Pons (tissue), 1 donor: ENCODE measurements at places on chromosomes 7 and 10.

DNA sequence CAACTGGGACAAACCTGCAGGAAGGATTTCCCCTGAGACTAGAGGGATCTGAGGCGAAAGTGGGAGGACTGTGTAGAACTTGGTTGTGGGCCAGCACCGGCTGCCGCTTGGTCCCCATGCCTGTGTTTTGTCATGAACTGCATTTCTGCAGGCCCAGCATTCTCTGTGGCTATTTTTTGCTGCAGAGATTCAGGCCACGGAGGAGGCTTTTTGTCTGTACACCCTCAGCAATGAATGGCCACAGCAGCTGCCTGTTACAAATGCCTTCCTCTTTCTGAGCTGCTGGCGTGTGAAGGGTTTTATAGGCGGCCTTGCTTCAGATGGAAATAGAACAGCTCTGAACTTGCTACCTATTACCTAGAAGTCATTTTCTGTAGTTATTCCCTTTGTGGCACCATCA lies 164.4 kb downstream of the SH2D4B start:
- peak; percentile 24 for DNase-seq

DNA sequence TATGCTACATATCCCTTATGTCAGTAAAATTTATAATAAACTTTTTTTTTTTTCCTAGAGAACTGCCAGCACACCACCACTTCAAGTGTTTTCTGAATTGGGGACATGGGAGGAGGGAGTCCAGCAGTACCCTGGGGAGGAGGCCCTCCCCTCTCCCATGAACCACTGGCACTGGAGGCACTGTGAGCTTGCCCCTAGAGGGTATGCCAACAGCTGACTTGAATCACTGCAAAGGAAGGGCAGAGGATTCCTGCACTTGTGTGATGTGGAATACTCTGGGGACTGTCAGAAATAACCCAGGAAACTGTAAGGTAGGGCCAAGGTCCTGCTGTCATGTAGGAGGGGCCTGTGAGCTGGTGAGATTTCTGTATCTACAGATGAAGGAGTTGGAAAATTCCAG lies 8.5 kb upstream of the ARMS2 start:
- no peak for DNase-seq

GRCh38 chr7:32161708-32162107 lies 91.5 kb upstream of the PDE1C start:
- no peak for DNase-seq

GRCh38 chr7:152355474-152356057 lies 80.2 kb downstream of the KMT2C start:
- DNase-seq, result no peak

DNA sequence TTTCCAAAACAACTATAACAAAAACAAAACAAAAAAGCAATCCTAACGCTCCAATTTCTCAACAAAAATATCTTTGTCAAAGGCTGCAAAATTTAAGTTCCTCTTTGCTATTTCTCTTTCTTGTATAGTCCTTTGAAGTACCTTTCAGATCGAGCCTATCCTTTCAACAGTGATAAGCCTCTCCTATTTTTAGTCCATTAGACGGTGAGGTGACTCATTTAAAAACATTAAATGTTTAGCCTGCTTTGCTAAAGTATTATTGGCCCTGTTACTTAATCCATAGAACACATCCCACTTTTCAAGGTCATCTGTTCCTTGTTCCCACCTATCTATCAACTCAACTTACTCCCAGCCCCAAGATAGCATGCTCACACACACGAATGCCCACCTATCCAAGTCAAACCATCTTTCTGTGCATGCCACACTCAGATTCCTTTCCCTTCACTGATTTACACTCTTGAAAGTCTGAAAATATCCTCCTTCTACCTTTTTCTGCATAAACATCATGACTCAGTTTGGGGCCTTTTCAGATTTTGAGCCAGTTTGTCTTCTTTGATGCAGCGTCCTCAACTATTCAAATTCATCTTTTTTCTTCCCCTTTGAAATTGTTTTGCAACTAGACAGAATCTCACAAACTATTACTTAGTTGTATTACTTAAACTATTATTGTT lies 224.9 kb upstream of the TMEM229A start:
- DNase-seq, result no peak

DNA sequence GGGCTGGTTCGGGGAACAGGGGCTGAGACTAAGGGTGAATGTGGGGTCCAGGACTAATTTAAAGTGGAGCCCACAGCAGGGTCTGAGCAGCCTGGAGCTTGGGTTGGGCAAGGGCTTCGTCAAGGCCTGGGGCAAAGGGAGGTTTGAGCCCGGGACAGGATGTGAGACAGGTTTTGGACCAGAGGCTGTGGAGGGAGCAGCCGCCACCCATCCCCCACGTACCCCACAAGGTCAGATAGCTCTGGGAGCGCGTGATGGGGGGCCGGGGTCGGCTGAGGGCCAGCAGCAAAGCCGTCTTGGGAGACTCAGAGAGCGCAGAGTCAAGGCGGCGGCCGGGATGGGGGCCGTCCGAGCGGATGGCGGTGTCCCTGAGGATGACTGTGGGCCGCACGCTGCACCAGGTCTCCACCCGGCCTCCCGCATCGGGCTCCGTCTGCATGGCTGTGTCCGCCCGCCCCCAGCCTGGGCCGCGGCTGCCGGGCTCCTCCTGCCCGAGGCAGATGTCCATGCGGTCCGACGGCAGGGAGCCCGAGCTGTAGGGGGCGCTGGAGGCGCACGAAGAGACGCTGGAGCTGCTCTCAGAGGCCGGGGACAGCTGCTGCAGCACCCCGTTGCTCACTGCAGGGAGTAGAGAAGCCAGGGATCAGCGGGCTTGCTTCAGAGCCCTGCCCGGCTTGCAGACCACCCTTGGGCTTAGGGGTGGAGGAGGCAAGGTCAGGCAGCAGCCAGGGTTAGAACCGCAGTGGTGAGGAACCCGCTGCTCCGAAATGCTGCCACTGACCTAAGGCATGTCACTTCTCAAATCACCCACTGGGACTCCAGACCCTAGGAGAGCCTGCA lies 12.1 kb downstream of the PDZD7 start:
- peak; percentile 80 for DNase-seq

DNA sequence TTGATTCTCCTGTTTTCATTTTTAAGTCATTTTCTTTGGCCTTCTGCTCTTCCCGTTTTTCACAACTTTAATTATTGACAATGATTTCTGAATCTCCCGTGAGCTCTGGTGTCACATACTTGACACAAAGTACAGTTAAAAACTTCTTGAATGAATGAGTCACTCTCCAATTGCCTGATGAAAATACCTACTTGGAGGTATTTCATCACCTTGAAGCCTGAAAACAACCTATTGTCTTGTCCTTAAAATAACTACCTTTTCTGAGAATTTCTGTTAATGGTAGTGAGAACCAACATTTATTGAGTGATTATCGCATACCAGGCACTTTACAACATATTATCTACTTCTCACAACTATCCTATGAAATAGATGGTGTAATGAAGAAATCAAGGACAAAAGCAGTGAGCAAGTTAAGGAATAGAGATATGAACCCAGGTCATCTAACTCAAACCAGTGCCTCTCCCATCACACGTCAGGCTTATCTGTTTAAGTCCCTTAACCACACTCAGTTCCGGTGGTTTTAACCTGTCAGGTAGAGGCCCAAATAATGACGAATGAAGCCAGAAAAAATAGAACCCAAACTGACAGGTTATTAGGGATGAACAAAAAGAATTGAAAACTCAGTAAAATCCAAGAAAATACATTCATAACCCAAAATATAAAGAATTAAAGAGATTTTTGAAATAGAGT lies 11.6 kb downstream of the BET1 start:
- no peak for DNase-seq

DNA sequence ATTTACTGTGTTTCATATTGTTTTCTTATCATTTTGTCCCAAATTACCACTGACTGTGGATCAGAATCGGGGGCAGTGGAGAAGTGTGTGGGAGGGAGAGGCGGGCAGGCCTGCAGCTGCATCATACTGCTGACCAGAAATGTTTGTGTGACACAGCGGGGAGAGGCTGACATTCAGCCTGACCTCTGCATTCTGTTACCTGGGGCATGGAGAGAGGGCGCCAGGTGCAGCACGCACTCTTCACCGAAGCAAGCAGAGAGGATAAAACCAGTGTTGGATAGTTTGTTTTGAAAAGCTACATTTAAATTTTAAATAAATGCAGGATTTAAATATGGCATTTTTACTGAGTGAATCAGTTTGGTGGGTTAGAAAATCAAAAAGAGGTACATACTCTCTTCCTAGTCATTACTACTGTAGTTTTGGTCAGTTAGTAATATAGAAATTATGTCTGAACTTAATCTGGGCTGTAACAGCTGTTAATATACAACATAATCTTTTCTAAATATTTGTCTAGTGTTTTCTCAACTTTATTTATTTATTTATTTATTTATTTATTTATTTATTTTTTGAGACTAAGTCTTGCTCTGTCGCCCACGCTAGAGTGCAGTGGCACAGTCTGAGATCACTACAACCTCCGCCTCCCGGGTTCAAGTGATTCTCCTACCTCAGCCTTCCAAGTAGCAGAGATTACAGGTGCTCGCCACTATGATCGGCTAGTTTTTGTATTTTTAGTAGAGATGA lies 8.8 kb upstream of the STMP1 start:
- DNase-seq, result no peak

GRCh38 chr10:121570315-121570714 lies 27.9 kb downstream of the FGFR2 start:
- DNase-seq, result no peak

DNA sequence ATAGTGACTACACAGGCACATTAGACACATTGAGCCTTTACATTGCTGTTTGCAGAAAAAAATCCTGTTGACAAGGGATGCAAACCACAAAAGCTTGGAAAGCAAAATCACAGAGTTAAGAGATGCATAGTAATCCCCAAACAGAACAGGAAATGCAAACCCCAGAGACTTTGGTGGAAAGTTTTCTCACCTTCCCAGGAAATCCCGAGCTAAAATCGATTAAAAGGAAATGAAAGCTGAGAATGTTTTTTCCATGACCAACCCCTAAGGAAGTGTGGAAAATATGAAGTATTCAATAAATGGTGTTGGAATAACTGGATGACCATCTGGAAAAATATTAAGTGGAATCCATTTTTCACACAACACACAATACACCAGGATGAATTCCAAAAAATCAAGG lies 598.7 kb downstream of the GRID1 start:
- no peak for DNase-seq

GRCh38 chr10:106830471-106830870 lies 334.0 kb downstream of the SORCS1 start:
- DNase-seq, result no peak

DNA sequence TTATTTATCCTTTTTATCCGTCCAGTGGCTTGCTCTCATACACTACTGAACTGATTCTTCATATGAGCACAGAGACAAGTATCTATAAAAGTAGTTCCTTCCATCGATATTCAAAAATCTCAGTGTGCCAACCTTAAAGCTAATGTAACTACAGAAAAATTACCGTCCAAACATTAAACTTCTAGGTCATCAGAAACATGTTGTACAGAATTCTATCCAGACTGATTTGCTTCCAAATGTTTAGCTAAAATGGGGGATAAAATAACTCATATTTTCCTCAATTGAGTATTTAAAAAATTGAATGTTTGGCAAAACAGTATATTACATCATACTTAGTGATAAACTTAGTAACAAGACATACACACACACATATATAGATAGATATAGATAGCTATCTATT lies 584.7 kb upstream of the SEMA3D start:
- no peak for DNase-seq

GRCh38 chr7:128882134-128882533 lies 19.5 kb downstream of the ATP6V1F start:
- no peak for DNase-seq
